Kidney epithelial cell (primary cell): ENCODE measurements at places on chromosomes 2 and 18. TPM values are rescaled to one million over a fixed set of nuclear protein-coding genes. Genes with fewer than 3 reads are reported as not detected.
A peak's percentile ranks its signal among the peaks of the same experiment; 100 is the strongest.

Gene C2orf74
- 18.3 and 26.4 TPM in 2 replicates for total RNA-seq

Gene RPRM
- total RNA-seq = 1.0 and 2.1 TPM in 2 replicates

Gene MPP4
- 0.21 TPM in 1 of 2 replicates, not detected in the other for total RNA-seq

DNA sequence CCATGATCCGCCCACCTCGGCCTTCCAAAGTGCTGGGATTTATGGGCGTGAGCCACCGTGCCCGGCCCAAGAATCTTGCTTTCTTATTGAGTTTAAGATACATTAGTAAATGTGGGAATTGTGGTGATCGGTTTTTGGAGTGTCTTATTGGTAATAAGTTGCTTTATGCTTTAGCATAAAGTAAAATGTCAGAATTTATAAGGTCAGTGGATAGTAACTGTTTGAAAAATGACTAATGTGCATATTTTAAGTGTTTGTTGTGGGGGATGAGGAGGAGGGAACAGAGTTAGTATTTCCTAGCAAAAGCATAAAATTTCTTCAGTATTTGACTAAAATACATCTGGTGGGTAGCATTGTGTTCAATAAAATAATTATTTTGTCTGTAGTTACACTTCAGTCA, 77.4 kb downstream of the SLC39A10 start:
- DNase-seq = no peak

Gene ARMC9
- total RNA-seq = 20.0 and 27.5 TPM in 2 replicates

DNA sequence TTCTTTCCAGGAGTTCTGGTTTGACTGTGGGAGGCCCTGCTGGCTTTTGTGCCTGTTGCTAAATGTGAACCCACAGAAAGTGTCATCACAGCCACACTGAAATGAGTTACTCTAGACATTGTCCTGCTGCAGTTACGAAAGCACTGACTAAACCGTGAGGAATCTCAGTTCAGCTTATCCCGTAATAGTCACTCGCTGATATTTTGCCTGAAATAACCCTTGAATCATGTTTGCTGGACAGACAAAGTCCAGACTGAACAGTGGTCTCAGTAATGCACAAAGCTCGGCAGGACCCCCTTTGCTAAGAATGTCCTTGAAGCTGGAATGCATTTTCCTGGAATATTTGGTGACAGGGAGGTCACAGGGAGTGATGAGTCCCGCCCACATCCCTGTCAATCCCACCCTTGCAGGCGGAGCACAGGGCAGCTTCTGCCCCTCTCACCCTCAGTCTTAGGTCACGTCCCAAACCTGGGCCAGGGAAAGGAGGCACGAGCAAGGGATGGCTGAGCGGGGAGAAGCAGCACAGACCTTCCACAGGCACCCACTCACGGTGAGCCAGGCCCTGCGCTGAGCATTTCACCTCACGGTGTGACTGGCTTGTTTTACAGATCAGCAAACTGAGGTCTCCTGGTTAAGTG, 53.4 kb downstream of the ADI1 start:
- DNase-seq = peak; percentile 58

DNA sequence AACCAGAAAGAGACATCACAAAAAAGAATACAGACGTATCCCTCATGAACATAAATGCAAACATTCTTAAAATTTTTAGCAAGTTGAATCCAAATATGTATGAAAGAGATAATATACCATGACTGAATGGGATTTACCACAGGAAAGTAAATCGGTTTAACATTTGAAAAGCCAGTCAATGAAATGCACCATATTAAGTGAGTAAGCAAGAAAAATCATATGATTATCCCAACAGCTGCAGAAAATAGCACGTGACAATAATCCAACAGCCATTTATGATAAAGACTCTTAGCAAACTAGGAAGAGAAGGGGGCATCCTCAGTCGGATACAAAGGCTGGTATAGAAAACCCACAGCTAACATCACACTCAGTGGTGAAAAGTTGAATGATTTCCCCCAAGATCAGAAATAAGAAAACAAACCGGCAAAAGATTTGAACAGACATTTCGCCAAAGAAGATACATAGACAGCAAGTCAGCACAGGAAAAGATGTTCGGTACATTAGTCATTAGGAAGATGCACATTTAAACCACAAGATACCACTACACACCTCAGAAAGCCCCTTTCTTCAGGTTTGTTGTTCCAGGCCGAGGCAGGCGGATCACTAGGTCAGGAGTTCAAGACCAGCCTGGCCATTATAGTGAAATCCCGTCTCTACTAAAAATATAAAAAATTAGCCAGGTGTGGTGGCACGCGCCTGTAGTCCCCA, 144.3 kb downstream of the INHBB start:
- no peak for DNase-seq

GRCh38 chr2:98460573-98461497, 16.2 kb downstream of the INPP4A start:
- DNase-seq = no peak
